ENCODE measurements at places on chromosomes 7 and 10.
A peak's percentile ranks its signal among the peaks of the same experiment; 100 is the strongest.

DNA sequence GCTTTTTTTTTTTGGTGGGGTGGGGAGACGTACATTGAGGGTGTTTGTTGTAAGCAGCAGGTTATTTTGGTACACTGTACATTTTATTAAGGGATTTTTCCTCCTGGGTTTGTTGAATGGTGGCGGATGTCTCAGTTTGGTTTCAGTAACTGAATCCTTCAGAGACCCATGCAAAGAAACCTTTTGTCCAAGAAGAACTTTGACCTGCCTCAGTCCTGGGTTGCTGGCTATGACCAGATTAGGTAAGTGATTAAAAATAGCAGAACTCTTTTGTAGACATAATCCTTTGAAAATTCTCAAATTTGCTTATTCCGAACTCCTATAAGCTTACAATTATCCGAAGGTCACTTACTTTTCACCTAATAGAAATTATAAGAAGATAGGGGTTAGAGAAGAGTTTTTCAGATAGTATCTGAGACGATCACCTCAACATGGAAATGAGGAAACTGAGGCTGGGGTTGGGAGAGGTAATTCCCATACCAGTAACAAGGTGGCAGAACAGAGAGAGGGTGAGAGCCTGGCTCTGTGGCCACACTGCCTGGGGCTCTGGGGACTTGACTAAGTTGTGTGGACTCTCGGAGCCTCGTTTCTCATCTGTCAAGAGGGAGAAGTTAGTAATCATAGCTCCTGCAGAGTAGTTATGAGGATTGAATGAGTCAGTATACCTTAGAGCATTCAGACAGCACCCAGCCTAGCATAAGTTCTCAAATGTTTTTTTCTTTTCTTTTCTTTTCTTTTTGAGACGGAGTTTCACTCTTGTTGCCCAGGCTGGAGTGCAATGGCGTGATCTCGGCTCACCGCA lies 87.4 kb downstream of the CCNY start:
- DNase-seq, result no peak

- no peak for DNase-seq
These were observed 11.1 kb downstream of the SYPL1 start for GRCh38 chr7:106100863-106101629.

DNA sequence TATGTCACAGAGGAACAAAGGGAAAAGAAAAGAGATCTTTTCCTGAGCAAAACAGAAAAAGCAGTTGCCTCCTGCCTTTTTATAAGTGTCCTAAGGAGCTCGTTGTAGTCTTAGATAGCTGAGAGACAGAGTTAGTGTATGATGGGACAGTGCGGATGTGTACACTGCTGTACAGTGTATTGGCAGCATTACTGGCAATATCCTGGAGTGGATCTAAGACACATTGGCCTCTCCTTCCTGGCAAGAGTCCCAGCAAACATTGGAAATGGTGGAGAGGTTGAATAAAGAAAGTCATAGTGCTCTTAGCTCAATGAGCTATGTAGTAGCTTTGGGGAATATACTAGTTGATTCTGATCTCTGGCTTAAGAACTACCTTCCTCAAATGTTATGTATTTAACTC lies 22.7 kb downstream of the GARS1 start:
- DNase-seq, result no peak

GRCh38 chr10:96740579-96741281 lies 20.4 kb upstream of the PIK3AP1 start:
- DNase-seq, result no peak

- peak; percentile 57 for DNase-seq
These were observed 30.2 kb upstream of the EZH2 start for GRCh38 chr7:148914208-148914777.

- peak; percentile 69 for DNase-seq
These were observed at the start of gene CASP7 for GRCh38 chr10:113679463-113680189. Gene CASP7 (plus strand): TSS chr10:113679912. CDS start chr10:113697494, 17,582 bp downstream.

- DNase-seq, result no peak
These were observed 57.6 kb downstream of the TACR2 start for GRCh38 chr10:69359148-69359547.

GRCh38 chr7:95687759-95688343 lies 84.5 kb upstream of the DYNC1I1 start:
- DNase-seq, result no peak

GRCh38 chr7:125197731-125198393 lies 268.2 kb upstream of the POT1 start:
- no peak for DNase-seq

DNA sequence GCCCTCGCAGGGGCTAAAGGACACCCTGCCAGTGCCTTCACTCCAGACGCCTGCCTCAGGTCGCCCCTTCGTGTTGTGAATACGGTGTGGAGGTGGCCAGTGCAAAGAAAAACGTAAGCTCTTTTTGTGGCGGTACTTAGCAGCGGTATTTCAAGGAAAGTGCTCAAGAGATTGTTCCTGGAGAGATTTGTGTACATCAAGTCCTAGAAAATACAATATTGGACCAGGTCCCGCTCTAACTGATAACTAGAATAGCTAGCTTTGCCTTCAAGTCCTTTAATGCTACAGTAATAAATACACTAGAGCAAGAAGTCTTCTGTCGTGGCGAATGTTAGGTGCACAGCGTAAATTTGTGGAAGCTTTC lies 689 bp downstream of the PLCE1 start:
- no peak for DNase-seq

- DNase-seq, result no peak
These were observed 528 bp upstream of the TNRC18 start for GRCh38 chr7:5423976-5424748.

- DNase-seq, result no peak
These were observed 13.5 kb downstream of the CRYGN start for GRCh38 chr7:151426441-151426903.

- no peak for DNase-seq
These were observed 76.1 kb upstream of the PDK4 start for GRCh38 chr7:95672434-95672833.

Data from stimulated activated CD4-positive, alpha-beta T cell treated with anti-CD3 and anti-CD28 coated beads, Interleukin-15, amount 100 ng/mL, for 48 hours (primary cell).